ENCODE measurements at places on chromosomes 6 and 20. TPM values are rescaled to one million over a fixed set of nuclear protein-coding genes. Genes with fewer than 3 reads are reported as not detected.

ZNF165 gene
- total RNA-seq = 2.1 TPM

KHDC1L gene
- not detected for total RNA-seq

DNA sequence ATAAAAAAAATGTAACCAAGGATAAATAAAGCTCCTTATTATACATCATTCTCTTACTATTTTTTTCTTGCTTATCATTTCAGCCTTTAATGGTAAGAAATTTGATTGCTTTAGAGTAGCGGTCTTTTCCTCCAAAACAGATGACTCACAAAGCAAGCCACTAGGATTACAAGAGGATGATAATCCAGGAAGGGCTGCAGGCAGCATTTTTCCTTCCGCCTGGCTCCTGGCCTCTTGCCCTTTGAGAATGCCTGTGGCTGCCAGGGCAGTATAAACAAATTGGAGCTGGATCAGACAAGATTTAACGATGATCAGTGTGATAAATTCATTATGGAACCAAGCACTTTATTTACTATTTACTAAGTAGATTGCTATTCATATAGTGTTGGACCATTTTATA lies 9.7 kb upstream of the FBXL4 start:
- no peak for ATAC-seq

- no peak for ATAC-seq
Observed at GRCh38 chr6:113511100-113511499, 346.0 kb upstream of the MARCKS start.

DNA sequence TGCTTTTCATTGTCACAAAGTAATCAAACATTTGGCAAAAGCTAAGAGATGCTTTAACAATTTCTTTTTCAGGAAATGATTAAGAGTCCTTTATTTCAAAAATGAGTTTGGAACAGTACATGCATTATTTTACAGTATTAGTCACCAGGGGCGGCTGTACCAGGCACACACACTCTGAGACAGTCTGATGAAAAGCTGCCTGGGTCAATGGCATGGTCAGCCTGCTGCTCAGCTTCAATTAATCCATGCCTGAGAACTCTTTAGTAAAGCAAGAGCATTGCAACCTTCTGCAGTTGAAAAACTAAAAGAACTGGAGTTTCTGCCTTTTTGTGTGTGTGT lies 105.5 kb downstream of the TULP4 start:
- no peak for ATAC-seq

- ATAC-seq = no peak
Observed at GRCh38 chr6:19303383-19303782, 533.8 kb upstream of the ID4 start.

PCSK2 gene
- not detected for total RNA-seq

DNA sequence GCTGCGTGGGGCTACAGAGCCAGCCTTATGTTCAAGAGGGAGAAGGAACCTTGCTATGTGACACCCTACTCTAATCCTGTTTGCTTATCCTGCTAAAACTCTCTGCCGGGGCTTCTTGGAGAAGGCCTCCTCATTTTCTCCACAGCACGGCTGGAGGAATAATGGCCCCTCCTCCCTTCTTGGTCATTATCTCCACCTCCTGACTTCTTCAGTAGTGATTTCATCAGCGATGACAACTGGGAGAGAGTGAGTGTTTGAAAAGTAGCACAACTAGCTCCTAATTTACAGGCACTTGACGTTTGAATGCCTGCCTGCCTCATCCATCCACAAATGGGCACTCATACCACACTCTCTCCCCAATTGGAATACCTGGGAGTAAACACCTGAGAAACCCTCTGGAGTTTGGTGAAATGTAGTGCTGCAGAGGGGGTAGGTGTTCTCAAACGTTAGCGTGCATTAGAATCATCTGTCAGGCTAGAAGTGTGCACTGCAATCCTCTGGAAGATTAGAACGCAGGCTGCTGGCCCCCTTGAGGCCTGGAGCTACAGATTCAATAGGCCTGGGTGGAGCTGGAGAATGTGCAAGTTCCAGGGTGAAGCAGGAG lies 148.5 kb downstream of the FOXC1 start:
- no peak for ATAC-seq

DNA sequence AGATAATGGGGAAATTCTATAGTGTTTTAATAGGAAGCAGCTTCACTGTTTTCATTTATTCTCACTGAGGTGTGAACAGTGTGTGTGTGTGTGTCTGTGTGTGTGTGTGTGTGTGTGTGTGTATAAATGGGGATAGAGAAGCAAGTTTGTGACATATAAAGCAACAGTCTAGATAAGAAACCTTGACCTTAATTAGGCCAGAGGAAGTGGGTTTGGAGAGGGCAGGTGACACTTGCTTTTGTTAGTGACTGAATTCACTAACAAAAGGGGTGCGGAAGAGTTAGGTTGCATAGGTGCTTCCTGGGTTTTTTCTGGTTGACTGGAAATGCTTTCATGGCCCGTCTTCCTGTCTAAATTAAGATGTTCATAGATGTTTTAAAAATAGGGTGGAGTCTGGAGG lies 515.7 kb upstream of the FLRT3 start:
- ATAC-seq = no peak

Measured in activated T-helper 17 cell treated with anti-CD3 and anti-CD28 coated beads, Interleukin-2, amount 50 U/mL, for 72 hours (primary cell).